Astrocyte of the cerebellum (primary cell): ENCODE measurements at places on chromosomes 4 and X.
A peak's percentile ranks its signal among the peaks of the same experiment; 100 is the strongest.

GRCh38 chr4:73420615-73421014 is 15.4 kb upstream of the AFP start:
- no peak for DNase-seq

- no peak for DNase-seq
Measured at GRCh38 chrX:131827935-131828334, 195.2 kb upstream of the STK26 start.

DNA sequence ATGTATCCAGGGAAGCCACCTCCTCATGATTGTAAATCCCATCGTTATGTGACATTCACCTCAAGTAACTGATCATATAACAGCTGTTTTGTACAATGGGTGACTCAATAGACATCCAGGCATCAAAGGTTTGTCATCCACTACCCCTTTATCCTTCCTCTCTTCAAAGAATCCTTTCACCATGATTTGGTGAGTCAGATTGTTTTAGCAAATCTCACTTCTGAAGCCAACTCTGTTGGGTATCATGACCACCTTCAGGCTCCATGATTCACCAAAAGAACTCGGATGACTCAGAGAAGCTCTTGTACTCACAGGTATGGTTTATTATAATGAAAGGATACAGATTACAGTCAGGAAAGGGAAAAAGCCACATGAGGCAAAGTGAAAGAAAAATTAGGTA is 132.1 kb downstream of the PWWP3B start:
- DNase-seq = peak; percentile 33

DNA sequence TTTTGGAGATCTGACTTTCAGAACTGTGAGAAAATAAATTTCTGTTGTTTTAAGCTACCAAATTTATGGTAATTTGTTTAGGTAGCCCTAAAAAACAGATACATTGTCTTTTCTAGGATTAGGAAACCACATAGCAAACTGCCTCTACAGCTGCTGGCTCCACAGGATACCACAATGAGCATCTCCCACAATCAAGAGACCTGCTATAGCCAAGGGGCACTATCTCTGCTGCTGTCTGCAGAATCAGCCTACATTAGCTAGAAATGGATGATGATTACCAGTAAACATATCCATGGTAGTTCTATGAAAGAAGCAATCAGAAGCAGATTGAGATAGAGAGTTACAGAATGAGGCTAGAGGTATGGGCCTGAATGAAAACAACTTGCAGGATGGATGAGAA is 244.4 kb upstream of the NDST4 start:
- no peak for DNase-seq

- DNase-seq = no peak
Measured at GRCh38 chr4:23348789-23349498, 540.9 kb downstream of the PPARGC1A start.

DNA sequence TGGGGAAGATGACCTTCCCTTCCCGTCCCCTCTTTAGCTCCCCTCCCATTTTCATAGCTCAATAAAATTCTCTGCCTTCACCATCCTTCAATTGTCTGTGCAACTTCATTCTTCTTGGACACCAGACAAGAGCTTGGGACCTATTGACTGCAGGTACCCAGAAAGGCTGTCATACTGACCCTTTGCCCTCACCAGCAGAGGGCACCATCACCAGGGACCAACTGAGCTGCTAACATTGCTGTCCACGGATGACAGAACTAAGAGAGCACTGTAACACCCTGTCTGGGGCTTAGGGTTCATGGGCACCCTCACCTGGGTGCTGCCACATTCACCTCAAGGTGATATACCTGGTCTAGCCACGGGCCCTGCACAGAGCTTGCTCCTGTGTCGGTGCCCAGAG is 141.3 kb upstream of the VCX3B start:
- no peak for DNase-seq

- DNase-seq = no peak
Measured at GRCh38 chr4:173504181-173504503, 25.9 kb downstream of the HAND2 start.

DNA sequence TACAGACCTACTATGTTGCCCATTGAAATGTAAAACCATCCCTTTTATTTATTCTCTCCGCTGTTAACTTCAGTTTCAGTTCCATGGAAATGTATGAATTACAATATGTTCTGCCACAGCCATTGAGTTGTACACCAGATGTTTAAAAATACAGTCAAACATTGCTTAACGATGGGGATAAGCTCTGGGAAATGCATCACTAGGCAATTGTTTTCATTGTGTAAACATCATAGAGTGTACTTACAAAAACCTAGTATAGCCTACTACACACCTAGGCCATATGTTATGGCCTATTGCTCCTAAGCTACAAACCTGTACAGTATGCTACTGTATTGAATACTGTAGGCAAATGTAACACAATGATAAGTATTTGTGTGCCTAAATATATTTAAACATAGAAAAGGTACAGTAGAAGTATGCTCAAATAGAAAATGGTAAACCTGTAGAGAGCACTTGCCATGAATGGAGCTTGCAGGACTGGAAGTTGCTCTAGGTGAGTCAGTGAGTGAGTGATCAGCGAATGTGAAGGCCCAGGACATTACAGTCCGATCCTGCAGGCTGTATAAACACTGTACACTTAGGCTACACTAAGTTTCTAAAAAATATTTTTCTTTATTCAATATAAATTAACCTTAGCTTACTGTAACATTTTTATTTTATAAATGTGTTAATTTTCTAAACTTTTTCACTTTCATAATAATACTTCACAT is 2.7 kb upstream of the PF4V1 start:
- no peak for DNase-seq

GRCh38 chr4:88442689-88443191 is 14.2 kb upstream of the HERC5 start:
- no peak for DNase-seq

DNA sequence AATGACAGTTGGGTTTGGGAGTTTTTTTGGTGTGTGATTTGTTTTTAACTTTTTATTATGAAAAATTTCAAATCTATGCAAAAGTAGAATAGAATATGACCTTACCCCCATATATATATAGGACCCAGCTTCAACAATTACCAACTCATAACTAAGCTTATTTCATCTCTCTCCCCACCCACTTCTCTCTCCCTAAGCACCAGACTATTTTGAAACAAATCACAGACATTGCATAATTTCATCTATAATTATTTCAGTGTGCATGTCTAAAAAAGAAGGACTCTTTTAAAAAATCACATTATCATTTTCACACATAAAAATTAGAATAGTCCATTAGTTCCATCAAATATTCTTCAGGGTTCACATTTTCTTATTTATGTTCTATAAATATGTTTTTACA is 28.3 kb upstream of the NKX6-1 start:
- DNase-seq = no peak

DNA sequence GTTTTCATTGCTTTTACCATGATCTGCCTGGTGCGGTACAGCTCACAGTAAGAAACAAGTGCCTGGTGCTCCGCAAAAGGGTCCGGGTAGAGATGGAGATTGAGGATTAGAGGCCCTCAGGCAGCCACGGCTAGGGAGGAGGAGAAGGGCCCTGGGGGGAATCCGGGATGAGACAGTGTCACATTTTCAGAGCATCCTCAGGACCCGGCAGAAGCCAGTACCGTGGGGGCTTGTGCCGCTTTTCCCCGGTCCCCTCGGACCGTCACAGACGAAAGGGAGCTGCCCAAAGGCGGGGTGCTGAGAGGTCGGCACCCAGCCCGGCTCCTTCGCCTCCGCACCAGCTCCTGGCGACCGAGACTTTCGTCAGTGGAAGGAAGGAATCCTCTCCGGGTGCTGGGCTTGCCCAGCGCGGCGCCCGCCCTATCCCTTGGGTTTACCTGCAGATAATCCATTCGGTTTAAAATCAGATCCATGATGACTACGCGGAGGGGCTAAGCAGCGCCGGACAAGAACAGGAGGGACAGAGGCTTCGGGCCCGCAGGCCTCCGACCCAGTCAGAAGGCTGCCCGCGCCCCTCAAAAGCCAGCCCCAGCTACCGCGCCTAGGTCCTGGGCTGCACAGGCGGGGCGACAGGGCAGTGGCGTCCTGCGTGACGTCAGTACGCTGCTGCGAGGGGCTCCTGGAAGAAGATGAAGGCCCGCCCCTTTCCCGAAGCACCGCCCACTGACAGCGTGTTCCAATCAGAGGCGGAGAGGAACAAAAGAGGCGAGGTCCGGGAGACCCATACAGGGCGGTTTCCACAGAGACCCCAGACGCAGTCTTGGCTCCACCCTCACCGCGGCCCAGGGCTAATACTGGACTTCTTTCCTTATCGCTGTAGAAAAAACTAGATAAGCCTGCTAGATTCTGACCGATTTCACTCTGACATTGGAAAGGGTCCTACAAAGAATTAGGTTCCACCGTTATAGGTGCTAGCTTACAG is at the start of gene BBS7:
Gene BBS7, minus strand, starts transcription at position 634 of the 982 bp plus-strand sequence. Its CDS starts 161 bp downstream, at position 473.
- DNase-seq = peak; percentile 92

- DNase-seq = no peak
Measured at GRCh38 chrX:69237236-69237635, 72.0 kb upstream of the PJA1 start.

DNA sequence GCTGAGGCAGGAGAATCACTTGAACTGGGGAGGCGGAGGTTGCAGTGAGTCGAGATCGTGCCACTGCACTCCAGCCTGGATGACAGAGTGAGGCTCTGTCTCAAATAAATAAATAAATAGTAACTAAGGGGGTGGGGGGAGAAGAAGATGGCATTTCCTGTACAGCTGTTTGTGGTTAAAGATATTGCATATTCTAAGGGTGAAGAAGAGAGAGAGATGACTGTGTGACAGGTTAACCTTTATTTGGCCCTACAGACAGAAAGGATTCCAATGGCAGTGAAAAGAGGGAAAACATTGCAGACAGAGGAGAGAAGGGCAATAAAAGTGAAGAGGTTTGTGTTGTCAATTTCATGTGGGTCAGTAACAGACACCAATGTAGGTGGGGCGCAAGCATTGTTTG is 9.4 kb downstream of the TASL start:
- DNase-seq = no peak

- DNase-seq = no peak
Measured at GRCh38 chrX:44228621-44229020, 114.9 kb downstream of the EFHC2 start.

DNA sequence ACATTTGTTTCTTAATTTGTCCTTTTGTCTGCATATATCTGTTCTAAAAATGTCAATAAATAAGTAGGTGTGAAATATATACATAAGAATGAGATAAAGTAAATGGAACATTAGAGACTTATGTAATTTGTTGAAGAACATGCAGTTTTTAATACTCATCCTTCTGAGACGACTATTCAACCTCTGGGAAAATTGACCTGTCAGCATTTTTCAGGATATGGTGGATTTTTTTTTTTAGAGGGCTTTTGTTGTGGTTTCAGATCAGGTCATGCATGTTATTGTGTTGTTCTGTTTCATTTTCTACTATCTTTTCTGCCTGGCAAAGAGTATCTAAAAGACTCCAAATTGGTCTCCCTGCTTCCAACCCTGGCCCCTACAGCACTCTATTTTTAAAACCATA is 97.3 kb downstream of the PCDH7 start:
- DNase-seq = no peak

DNA sequence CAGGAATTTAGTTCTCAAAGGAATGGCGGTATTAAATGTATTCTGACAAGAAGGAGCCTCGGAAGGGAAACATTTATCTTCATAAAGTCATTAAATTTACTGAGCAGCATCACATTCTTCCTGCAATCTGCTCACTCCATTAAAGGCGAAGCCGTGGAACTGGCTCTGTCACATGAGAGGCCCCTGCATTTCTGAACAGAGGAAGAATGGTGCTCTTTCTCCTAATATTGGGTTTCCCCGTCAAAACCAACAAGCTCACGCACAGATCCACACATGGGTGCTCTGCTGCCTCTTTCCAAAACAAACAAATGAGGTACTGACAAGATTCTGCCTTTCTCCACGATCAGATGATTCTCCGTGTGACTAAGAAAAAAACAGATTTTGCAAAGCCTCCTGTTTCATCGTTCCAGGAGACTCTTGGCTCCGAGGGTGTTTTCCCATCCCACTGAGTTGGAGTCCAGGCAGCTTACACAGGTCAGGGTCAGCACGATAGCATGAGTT is 191.2 kb downstream of the IDS start:
- DNase-seq = peak; percentile 3

DNA sequence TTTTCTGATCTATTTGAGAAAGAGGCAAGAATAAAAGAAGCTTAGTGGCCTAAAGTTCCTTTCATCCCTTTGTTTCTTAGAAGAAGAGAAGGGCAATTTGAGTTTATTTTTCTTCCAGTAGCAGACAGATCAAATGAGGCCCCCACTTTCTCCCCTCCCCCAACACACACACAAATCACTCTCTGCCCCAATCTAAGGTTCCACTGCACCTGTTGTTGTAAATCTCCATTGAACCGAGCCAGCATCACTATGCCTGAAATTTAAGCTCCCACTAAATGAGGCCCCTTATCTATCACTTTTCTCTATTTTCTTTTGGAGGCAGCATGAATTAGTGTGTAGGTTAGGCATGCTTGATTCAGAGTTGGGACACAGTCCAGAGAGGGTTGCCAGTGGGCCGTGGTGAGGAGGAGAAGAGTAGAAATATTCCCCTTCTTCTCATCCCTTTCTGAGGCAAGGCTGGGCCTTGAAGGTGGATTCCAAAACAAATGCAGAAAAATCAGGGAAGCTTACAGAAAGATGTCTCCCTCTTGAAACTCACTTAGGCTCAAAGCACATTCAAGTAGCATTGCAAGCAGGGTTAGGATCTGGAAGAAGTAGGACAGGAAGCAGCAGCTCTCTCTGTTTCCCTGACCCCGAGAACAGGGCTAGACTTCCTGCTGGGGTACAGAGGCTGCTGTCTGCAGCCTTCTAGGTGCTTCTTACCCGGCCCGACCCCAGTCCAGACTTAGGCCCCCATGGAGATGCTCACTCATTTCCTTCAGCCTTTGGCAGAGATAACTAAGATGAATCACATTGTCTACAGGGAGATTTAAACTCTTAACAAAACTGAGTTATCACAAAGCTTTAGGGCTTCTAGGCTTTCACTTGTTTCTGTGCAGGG is 70.7 kb downstream of the RASL11B start:
- no peak for DNase-seq

DNA sequence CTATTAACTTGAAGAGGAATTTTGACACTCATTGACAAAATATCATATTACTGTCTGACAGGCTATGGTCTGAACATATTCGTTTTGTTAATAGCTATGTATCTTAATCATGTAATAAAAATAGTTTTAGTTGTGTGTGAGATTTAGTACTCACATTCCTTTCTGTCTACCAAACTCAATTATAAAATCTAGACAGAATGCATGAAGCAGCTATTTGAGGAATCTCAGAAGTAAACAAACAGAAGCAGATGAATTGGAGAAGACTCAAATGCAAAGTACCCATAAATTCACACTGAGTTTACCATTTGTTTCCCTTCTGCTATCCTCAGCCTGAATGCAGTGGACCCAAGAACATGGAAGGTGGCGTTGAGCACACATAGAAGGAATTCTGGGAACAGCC is 841.6 kb upstream of the AADAT start:
- DNase-seq = peak; percentile 0

GRCh38 chr4:23878246-23878891 is 11.5 kb downstream of the PPARGC1A start:
- no peak for DNase-seq

DNA sequence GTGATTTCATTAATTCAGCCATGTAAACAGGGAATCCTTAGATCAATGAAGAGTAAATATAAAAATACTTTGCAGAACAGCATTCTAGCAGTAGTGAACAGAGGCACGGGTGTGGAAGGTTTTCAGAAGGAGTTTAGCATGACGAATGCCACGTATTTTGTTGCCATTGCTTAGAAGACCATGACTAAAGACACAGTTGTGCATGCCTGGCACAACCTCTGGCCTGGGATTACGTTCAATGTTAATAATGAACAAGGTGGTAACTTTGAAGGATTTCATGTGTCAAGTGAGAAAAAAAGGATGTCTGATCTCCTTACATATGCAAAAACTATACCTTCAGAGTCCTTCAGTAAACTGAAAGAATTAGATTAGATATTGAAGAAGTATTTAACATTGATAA is 171.9 kb downstream of the MAGEB5 start:
- no peak for DNase-seq

- DNase-seq = no peak
Measured at GRCh38 chrX:150790021-150790420, 96.8 kb downstream of the MTMR1 start.
